Retina (tissue), 1 donor: ENCODE measurements at places on chromosomes 16 and 17.

- no peak for DNase-seq
These were observed 211.1 kb downstream of the IRX3 start for GRCh38 chr16:54075446-54075845.

DNA sequence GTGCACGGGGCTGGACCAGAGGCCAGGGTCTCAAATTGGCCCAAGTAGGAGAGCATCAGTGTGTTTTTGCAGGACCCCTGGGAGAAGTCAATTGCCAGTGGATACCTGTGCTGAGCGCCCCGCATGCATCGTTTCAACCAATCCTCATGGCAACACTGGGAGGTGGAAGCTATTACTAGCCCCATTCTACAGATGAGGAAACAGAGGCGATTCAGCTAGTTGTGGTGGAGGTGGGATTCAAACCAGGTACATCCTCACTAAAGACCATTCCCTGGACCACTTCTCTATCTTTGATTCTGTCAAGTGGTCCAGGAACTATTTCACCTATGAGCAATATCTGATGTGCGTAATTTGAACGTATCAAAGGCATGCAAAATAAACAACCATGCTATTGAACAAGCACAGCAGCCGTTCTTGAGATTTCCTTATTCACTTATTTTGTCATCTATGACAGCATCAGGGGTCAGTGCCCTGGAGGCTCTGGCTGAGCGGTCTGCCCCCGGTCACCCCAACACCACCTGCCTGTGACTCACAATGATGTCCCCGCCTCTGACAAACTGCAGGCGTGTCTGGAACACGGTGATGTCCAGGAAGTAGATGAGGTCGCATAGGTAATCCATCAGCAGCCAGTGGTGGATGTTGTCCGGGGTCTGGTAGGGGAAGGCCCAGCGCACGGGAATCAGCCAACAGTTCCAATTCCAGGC lies 54.0 kb downstream of the CNGB1 start:
- DNase-seq: no peak

DNA sequence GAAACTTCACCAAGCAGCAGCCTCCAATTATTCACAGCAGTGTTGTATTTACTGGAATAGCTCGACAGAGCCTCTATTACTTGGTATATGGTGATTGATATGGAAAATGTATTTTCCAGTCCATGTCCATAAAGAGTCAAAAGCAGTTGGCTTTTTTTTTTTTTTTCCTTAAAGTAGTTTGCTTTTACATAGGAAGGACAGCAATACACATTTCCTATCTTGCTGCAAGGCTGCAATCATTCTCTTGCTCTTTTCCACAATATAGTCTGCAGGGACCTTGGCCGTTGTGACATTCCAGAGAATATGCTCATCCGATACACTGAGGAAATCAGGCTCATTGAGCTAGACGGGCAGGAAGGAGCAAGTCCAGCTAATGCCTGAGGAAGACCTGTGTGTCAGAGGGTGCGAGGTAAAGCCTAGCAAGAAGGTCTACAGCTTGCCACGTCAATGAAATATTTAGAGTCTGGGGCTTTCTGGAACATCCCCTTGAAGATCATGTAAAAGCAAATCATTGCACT lies 131.1 kb downstream of the ENGASE start:
- DNase-seq: no peak

GRCh38 chr17:36088670-36089338 lies 1.1 kb downstream of the CCL3 start:
- DNase-seq: no peak

DNA sequence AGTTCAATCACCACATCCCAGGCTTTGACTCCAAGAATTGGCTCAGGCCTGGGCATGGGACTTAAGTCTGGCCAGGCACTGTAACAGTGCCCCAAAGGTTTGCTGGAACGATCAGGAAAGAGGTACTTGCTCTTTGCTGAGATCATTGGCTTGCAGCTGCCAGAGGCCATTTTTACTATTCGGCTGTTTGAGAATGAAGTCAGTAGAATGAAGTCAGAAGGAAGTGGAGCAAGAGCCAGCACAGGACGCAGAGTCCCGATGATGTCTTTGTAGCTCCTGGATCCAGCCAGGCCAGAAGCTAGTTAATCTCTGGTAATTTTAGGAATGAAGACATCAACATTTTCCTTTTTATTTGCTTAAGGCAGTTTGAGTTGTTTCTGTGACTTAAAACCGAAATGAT lies 195.5 kb downstream of the RAB11FIP4 start:
- no peak for DNase-seq

DNA sequence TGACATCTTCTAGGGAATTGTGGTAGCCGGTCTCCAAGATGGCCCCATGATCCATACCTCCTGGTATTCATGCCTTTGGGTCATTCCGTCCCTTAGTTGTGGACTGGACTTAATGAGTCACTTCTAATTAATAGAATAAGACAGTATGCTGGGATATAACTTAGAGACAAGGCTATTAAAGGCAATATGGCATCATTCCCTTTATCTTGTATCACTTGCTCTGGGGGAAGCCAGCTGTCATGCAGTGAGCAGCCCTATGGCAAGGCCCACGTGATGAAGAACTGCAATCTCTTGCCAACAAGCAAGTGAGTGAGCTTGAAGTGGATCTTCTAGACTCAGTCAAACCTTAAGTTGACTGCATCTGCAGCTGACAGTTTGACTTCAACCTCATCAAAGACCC lies 97.8 kb upstream of the MED13 start:
- no peak for DNase-seq

GRCh38 chr17:80791758-80792284 lies 199.8 kb upstream of the CHMP6 start:
- DNase-seq: no peak

DNA sequence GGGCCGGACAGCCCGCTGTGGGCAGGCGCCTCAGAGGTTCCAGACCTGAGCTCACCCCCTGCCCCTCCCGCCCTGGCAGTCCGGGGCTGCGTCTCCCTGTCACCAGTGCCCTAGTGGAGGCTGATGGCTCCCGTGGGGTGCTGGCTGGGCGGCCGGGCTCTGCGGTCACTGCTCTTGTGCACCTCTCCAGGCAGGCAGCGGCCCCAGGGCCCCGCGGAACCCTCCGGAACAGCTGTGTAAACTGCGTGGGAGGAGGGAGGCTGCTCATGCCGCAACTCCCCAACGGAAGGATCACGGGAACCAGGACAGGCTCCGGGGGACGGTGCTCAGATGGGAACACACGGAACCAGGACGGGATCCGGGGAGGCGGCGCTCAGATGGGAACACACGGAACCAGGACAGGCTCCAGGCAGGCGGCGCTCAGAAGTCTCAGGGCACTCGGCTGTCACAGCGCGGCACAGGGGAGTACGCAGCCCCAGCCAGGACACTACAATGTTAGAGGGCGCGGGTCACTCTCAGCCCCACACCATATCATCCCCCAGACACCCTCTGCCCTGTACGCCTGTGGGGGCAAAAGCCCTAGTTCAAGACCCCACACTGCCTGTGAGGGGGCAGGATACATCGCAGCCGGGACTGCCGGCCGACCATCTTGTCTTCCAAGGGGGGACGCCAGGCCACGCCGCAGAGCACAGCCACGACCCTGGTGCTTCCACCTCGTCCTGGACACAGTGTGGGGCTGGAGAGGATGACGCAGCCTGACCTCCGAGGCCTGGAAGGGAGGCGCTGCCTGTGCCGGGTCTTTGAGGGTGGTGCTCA lies 74.0 kb upstream of the GNG13 start:
- no peak for DNase-seq

DNA sequence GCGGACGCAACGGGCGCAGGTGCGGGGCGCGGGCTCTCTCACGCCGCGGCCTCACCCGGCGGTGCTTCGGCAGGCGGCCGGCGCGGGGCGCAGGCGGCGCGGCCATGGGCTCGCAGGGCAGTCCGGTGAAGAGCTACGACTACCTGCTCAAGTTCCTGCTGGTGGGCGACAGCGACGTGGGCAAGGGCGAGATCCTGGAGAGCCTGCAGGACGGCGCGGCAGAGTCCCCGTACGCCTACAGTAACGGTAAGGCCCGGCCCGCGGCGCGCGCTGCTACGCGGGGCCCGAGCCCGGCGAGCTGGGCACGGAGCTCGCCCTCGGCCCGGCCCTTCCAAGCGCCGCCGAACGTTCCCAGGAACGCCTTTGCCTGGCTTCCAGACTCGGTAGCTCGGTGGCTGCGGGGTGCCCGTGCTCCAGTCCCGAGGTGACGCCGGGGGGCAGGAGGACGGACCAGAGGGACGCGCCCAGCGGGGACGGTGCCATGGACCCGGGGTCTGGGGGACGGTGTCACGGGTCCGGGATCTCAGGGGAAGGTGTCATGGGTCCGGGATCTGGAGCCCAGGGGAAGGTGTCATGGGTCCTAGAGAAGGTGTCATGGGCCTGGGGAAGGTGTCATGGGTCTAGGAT lies 435 bp downstream of the RAB40C start:
- DNase-seq: peak; percentile 64

GRCh38 chr16:53664724-53665345 lies 38.8 kb downstream of the RPGRIP1L start:
- DNase-seq: no peak

DNA sequence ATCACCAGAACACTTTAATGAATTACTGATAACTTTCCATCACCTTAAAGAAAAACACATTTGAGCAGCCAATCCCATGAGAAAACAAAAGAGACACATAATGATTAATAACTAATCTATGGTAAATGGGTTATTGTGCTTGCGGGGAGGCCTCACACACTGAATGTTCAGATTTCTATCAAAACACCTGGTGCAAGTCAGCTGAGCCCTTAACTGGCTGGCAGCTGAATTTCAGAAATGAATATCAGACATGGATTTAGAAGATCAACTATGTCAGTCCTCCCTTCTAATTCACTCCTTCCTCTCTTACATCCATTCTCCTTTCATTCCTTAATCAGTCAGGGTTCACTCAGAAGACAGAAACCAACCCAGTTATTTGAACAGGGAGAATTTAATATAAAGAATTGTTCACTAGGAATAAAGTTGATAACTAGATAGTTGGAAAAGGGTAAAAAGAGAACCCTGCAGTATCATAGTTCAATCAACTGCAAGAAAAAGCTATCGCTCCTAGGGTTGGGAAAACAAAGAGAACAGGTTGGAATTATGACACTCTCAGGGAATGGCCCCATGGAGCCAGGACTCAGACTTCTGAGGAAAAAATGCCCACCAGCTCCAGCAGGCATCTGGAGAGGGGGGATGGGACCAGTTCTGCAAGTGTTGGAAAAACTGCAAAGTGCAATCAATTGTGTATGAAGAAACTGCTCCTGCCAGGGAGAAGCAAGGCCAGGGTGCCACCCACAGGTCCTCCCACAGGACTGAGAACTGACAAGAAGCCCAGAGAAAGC lies 577.1 kb upstream of the CDH5 start:
- DNase-seq: no peak

- peak; percentile 76 for DNase-seq
These were observed 19.2 kb downstream of the RAI1 start for GRCh38 chr17:17700251-17700969.

DNA sequence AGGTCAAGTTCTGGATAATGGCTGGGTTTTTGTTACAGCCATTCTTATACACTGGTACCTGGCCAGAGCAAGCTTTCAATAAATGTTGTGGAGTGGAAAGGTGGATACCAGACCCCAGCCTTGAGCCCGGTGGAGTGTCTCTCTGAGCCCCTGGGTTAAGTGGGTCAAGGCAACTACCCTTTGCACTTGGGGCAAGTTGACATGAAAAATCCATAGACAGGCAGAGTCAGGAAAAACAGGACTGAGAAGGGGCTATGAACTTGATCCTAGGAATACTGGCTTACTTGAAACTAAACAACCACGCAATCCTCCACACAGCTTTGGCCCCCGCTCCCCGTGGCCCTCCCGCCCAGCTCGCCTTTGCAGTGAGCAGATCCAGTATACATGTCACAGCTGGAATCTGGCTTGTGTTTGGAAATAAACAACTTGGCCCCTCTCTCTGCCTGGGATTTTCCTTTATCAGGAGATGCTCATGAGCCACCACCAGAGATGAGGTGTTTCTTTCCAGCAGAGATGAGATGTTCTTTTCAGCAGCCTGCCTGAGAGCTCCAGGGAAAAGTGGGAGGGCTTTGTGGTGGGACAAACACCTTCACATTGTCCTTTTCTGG lies 65.9 kb downstream of the KSR1 start:
- no peak for DNase-seq

DNA sequence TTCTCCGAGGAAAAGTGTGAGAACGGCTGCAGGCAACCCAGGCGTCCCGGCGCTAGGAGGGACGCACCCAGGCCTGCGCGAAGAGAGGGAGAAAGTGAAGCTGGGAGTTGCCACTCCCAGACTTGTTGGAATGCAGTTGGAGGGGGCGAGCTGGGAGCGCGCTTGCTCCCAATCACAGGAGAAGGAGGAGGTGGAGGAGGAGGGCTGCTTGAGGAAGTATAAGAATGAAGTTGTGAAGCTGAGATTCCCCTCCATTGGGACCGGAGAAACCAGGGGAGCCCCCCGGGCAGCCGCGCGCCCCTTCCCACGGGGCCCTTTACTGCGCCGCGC lies at the start of gene ERBB2:
ERBB2 (plus strand) TSS at position 247 of the 330 bp plus-strand sequence. CDS start 175 bp downstream, outside the sequence.
- peak; percentile 67 for DNase-seq

- no peak for DNase-seq
These were observed 26.9 kb downstream of the TNS4 start for GRCh38 chr17:40474419-40475002.

- DNase-seq: no peak
These were observed 11.5 kb downstream of the GPT2 start for GRCh38 chr16:46895399-46896313.

DNA sequence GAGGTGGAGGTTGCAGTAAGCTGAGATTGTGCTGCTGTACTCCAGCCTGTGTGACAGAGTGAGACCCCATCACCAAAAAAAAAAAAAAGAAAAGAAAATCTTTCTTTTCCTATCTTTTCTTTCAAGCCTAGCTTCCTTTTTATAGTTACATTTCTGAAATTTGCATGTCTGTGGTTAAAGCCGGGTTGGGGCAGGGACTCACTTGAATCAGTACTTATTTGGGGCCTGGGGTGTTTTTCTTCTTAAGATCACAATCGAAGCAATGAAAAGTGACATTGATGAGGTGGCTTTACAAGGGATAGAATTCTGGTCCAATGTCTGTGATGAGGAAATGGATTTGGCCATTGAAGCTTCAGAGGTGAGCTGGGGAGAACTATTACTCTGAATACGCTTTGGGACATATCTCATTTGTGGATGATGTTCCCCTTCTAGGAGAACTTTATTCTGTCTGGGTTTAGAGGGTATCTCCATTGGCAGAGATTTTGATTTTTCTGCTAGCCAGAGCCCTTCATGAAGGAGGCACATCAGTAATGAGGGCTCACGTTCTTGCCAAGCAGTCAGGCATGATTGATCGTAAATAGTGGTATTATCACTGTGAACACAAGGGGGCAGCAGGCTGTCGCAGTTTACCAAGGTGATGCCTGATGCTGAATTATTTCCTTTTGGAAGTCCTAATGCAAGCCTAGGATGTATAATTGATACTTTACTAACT lies 14.3 kb downstream of the KPNB1 start:
- DNase-seq: peak; percentile 78

- DNase-seq: no peak
These were observed 213.6 kb upstream of the CDH5 start for GRCh38 chr16:66152823-66153393.

GRCh38 chr17:83079352-83079747 lies at the start of gene METRNL:
Gene METRNL (plus strand): TSS chr17:83079609. CDS start chr17:83079816, 207 bp downstream.
- DNase-seq: no peak

GRCh38 chr17:75433218-75433783 lies 23.1 kb upstream of the TMEM94 start:
- no peak for DNase-seq
